Activated CD8-positive, alpha-beta T cell treated with anti-CD3 and anti-CD28 coated beads for 36 hours (primary cell): ENCODE measurements at places on chromosomes 1 and 21.

DNA sequence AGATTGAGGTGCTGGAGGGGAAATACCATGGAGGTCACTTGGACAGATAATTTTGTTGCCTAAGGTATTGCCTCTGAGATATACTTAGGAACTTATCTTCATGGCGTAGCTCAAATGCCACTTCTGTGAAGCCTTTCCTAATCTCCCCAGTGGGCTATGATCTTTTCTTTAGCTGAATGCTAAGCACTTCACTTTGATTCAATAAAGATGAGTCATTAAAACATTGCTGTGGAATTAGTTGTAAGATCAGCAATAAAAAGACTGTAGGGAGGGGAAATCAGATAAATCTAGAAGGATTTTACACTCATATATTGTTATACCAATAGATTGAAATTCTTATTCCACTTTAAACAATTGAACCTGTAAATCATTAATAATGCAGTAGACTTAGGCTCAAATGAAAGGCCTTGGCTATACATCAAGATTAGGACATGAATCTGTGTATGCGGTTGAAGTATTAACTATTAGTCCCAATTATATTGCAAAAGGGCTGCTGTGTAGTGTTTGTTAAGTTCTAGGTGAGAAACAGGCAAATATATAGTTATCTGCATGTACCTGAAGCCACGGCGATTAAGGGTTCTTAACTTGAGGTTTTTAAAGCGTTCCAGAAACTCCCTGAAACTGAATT, 19.2 kb upstream of the MAGOH start:
- no peak overlapping the region for H3K4me3 ChIP-seq
- no peak for DNase-seq
- H3K27ac ChIP-seq, result no peak overlapping the region
- no peaks in the 10 kb centered on the region for H3K27me3 ChIP-seq

GRCh38 chr1:14616632-14617396, 18.3 kb downstream of the KAZN start:
- H3K4me3 ChIP-seq, result no peak overlapping the region
- no peaks in the 10 kb centered on the region for H3K4me1 ChIP-seq
- DNase-seq, result no peak
- no peaks in the 10 kb centered on the region for H3K27me3 ChIP-seq
- H3K27ac ChIP-seq, result no peak overlapping the region

GRCh38 chr1:40704817-40705733, 13.6 kb downstream of the NFYC start:
- H3K4me1 ChIP-seq, result peaks cover 50% of the 10 kb centered on the region
- H3K4me3 ChIP-seq, result no peak overlapping the region
- no peak overlapping the region for H3K27ac ChIP-seq
- peaks cover 14% of the 10 kb centered on the region for H3K36me3 ChIP-seq
- no peaks in the 10 kb centered on the region for H3K27me3 ChIP-seq
- DNase-seq, result no peak

DNA sequence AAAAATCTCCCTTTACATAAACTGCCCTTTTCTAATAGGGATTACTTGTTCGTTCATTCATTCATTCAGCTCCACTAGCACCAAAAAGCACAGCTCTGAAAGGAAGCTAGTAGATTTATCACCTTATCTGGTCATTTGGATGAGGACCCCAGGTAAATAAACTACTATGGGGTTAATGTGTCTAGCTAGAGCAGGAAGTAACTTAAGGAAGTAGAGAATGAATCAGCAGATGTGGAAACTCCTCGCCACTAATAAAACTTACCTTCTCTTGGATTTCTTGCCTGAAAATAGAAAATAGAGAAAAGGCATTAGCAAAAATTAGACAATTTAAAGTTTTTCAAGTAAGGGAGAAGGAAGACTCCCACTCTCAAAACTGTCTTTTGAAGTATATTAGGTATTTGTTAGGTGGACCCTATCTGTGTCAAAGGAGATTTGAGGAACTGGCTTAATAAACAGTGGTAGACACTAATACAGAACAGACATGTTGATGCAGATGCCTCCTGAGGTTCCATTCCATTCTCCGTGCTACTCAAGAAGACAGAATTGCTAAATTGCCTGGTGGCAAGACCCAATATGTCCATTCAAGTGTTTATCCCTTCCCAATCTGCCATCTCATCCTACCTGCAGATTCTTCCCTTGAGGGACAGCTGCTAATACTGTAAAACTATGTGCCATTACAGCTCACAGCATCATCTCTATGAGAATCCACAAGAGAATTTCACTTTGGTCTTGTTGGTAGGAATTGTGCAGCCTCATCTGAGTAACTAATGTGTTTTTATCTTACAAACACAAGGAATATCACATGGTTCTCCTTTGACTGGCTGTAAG, 14.9 kb downstream of the SELL start:
- no peaks in the 10 kb centered on the region for H3K27me3 ChIP-seq
- H3K36me3 ChIP-seq, result peaks cover 67% of the 10 kb centered on the region
- H3K4me3 ChIP-seq, result no peak overlapping the region
- DNase-seq, result no peak
- peak overlapping the region; percentile 86 for H3K27ac ChIP-seq
- H3K4me1 ChIP-seq, result peaks cover 90% of the 10 kb centered on the region

GRCh38 chr1:88763649-88764406, 79.8 kb downstream of the PKN2 start:
- peaks cover 2% of the 10 kb centered on the region for H3K4me1 ChIP-seq
- no peak for DNase-seq
- H3K27me3 ChIP-seq, result no peaks in the 10 kb centered on the region
- peaks cover 18% of the 10 kb centered on the region for H3K36me3 ChIP-seq

DNA sequence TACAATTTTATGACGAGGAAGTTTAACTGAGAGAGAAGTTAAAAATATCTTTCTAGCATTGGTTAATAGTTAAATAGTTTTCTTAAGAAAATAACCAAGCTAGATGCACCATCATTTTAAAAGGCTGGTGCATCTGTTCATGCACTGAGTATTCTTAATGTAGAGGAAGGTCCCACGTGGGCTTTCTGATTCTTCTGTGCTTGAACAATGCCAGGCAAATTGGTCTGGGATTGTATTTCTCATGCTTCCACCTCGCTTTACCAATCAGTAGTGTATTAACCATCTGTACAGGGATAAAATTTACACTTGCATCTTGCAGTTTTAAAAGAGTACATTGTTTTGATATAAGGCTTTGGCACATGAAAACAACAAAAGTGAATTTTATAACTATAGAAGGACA, 47.4 kb upstream of the MTF2 start:
- H3K36me3 ChIP-seq, result no peaks in the 10 kb centered on the region
- no peak overlapping the region for H3K4me3 ChIP-seq
- no peak for DNase-seq
- peaks cover 29% of the 10 kb centered on the region for H3K4me1 ChIP-seq
- H3K27ac ChIP-seq, result no peak overlapping the region
- H3K27me3 ChIP-seq, result no peaks in the 10 kb centered on the region

GRCh38 chr1:22108339-22109105, 34.4 kb downstream of the WNT4 start:
- peak overlapping the region; percentile 10 for H3K27ac ChIP-seq
- peaks cover 50% of the 10 kb centered on the region for H3K36me3 ChIP-seq
- H3K4me1 ChIP-seq, result peaks cover 42% of the 10 kb centered on the region
- H3K4me3 ChIP-seq, result no peak overlapping the region

GRCh38 chr1:36516372-36517010, 33.8 kb upstream of the CSF3R start:
- H3K27ac ChIP-seq, result no peak overlapping the region
- H3K4me3 ChIP-seq, result no peak overlapping the region
- DNase-seq, result peak; percentile 66
- H3K4me1 ChIP-seq, result no peaks in the 10 kb centered on the region

DNA sequence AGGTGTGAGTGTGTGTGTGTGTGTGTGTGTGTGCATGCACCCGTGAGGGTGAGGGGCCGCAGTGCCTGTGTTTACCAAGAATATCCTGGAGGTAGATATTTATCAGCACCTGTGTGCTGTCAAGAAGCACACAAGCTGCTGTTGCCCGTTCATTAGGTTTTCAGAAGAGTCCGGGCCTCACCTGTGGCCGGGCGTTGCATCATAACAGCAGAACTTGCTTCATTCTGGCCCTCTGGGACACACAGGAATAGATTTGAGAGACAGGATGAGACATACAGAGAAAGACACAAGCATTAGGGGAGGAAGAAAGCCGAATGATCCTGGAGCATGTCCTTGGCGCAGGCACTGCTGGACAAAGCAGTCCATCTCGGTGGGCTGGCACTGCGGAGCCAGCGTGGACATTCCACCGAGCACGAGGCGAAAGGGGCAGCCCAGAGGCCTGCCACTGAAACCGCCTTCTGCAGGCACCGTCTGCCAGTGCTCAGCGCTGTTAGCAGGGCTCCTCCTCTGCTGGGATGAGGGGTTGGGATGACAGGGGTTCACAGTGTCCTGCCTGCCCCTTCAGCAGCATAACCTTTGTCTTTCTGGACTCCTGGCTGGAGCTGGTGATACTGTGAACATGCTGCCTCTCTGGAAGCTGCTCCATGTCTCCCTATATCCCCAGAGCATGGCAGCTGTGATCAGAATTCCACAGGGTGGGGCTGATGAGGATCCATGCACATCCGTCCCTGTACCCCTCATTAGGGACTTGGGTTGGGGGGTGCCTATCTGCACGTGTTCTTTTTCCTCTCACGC, 81.1 kb downstream of the PEX14 start:
- peaks cover 8% of the 10 kb centered on the region for H3K4me1 ChIP-seq
- no peak overlapping the region for H3K4me3 ChIP-seq
- no peak for DNase-seq
- H3K27ac ChIP-seq, result no peak overlapping the region
- H3K36me3 ChIP-seq, result no peaks in the 10 kb centered on the region

DNA sequence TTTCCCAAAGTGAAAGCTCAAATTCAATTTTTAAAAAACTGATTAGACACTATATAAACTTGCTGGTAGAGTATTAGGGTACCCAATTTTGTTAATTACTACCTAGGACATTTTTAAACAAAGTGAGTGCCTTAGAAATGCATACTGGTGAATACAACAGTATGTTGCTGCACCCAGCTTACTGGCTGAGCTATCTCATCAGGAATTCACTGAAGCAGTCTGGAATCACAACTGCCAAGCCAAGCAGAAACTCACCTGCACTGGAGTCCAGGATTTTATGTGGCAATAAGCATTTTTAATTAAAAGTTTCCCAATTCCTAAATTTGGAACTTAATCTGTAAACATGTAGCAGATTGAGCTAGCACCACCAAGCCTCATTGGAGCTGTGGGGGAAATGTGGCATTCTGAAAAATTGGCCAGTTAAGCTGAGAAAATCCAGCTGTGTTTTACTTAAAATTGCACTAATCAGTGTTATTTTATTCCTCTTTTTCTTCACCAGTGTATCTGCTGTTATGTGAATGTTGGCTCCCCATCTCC, 61.8 kb downstream of the CLEC20A start:
- DNase-seq, result no peak
- H3K27ac ChIP-seq, result no peak overlapping the region
- H3K36me3 ChIP-seq, result no peaks in the 10 kb centered on the region
- no peaks in the 10 kb centered on the region for H3K4me1 ChIP-seq
- peaks cover 4% of the 10 kb centered on the region for H3K27me3 ChIP-seq

DNA sequence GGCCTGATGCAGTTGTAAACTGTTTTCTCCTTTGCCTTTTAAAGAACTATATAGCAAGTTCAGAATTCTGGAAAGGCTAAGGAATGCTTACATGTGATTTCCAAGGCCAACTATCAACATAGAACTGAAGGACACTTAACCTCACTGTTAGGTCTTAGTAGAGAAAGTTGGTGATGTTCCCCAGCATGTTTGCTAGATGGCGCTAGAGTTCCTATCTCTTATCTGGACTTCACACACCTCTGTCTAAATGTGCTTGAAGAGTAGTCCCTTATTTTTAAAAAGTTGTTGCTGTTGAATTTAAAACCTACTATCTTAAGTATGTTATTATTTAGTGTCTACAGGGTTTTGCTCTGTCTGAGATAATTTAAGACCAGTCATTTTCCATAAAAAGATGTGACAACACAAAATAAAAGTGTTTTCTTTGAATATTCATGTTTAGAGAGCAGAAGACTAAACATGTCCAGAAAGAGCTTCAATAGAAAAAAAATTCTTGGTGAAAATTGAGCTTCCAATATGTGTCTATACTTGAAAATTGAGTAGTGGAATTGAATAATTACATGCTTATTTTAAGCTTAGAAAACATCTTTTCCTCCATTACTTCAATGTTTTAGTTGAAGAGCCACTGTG, 237.3 kb downstream of the S1PR1 start:
- H3K4me1 ChIP-seq, result peaks cover 7% of the 10 kb centered on the region
- H3K27ac ChIP-seq, result no peak overlapping the region
- DNase-seq, result no peak
- no peak overlapping the region for H3K4me3 ChIP-seq
- no peaks in the 10 kb centered on the region for H3K36me3 ChIP-seq

- H3K4me1 ChIP-seq, result peaks cover 6% of the 10 kb centered on the region
- peaks cover 4% of the 10 kb centered on the region for H3K27me3 ChIP-seq
- no peak overlapping the region for H3K4me3 ChIP-seq
- H3K36me3 ChIP-seq, result no peaks in the 10 kb centered on the region
- no peak for DNase-seq
- H3K27ac ChIP-seq, result no peak overlapping the region
Observed at GRCh38 chr1:228511546-228512445, 24.6 kb downstream of the RNF187 start.

GRCh38 chr21:17869115-17869514, 50.0 kb upstream of the C21orf91 start:
- no peaks in the 10 kb centered on the region for H3K36me3 ChIP-seq
- no peaks in the 10 kb centered on the region for H3K27me3 ChIP-seq
- no peak overlapping the region for H3K27ac ChIP-seq
- H3K4me3 ChIP-seq, result no peak overlapping the region

DNA sequence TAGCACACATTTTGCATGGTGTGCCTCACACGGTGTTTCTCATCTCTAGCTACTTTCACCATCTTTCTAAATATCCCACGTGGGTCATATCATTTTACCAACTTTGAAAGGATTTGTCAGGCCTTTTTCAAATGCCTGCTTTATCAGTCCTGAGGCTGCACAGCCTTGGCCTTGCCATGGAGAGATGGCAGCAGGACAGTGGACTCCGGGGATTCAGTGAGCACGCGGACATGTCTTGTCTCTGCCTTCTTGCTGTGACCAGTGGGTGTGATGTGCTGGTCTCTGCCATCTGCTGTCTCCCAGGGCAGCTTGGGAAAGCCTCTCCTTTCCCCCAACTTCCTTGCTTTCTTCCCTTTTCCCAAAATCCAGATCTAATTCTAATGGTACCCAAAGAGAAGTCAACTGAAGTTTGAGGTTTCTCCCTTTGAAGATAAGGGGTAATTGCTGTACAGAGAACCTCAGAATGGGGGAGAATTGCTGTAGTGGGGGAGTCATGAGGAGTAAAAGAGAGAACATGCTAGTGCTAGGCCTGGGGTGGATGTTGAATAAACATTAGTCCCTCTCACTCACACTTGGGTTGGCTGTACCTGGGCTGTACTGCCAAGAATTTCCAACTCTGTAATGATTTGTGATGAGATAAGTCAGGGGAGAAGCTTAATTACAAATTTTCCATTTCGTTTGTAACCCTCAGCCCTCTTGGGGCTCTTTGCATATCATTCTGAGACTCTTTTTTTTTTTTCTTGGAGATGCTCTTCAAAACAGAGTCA, 99.5 kb downstream of the GALNT2 start:
- no peaks in the 10 kb centered on the region for H3K27me3 ChIP-seq
- peak overlapping the region; percentile 22 for H3K27ac ChIP-seq
- H3K36me3 ChIP-seq, result peaks cover 1% of the 10 kb centered on the region
- H3K4me3 ChIP-seq, result no peak overlapping the region

DNA sequence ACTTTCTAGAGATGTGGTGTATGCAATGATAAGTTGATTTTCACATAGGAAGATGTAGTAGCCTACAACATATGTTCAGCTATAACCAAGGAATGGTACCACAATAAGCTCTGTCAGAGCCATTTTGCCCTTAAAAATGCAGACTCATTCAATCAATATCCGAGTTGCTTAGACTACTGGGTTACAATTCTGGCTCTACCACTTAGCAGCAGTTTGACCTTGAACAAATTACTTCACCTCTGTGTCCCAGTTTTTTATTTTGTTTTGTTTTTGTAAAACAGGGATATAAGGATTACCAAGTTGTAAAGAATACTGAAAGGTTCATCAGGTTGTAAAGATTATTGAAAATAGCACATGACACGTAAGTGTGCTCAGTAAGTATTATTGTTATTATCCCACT, 9.3 kb downstream of the EPS15 start:
- H3K27ac ChIP-seq, result peak overlapping the region; percentile 0
- DNase-seq, result no peak
- H3K27me3 ChIP-seq, result no peaks in the 10 kb centered on the region
